ENCODE measurements at places on chromosomes 6 and 20. TPM values are rescaled to one million over a fixed set of nuclear protein-coding genes. Genes with fewer than 3 reads are reported as not detected.

DNA sequence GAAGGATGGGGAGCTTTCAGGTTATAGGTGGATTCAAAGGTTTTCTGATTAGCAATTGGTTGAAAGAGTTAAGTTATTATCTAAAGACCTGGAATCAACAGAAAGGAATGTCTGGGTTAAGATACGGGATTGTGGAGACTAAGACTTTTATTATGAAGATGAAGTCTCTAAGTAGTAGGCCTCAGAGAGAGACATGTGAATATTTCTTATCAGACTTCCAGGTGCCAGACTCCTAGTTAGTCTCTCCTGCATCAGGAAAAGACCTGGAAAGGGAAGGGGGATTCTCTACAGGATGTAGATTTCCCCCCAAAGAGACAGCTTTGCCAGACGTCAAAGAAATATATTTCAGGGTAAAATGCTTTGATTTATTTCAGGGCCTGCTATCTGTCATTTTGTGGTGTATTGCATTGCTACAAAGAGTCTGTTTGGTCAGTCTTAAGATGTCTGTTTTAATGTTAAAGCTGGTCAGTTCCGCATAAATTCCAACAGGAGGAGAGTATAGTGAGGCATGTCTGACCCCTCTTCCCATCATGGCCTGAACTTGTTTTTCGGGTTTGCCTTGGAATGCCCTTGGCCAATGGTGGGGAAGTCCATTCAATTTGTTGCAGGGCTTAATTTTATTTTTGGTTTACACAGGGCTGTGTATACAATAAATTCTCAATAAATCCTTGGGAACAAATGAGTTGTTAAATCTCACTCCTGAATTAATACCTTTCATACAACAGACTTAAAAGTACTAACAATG is 103.4 kb upstream of the RALGAPA2 start:
- H3K27me3 ChIP-seq = no peaks in the 10 kb centered on the region
- H3K4me3 ChIP-seq = no peak overlapping the region
- H3K27ac ChIP-seq = no peak overlapping the region
- no peak for DNase-seq
- H3K4me1 ChIP-seq = no peaks in the 10 kb centered on the region

DNA sequence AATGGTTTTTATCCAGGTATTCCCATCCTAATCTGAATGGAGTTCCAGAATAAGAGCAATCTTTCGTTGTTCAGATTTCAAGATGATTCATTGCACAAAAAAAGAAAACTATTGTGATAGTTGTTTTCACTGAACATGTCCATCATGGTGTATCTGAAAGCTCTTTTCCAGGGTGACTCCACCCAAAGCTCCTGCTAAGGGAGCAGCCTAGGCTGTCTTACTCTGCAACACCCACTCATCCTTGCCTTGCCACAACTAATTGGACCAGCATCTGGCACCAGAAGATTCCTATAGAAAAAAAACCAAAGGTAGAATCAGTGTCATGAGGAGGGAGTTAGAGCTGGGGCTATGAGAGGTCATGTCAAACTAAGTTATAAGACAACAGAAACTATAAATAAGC is 7.9 kb upstream of the SYNCRIP start:
- no peaks in the 10 kb centered on the region for H3K4me1 ChIP-seq
- no peak for DNase-seq
- H3K4me3 ChIP-seq = no peak overlapping the region
- no peak overlapping the region for H3K27ac ChIP-seq

PROKR2 gene
- not detected for total RNA-seq

FAM8A1 gene
- 24.1 TPM for total RNA-seq

ZKSCAN8 gene
- 25.7 TPM for total RNA-seq

DNA sequence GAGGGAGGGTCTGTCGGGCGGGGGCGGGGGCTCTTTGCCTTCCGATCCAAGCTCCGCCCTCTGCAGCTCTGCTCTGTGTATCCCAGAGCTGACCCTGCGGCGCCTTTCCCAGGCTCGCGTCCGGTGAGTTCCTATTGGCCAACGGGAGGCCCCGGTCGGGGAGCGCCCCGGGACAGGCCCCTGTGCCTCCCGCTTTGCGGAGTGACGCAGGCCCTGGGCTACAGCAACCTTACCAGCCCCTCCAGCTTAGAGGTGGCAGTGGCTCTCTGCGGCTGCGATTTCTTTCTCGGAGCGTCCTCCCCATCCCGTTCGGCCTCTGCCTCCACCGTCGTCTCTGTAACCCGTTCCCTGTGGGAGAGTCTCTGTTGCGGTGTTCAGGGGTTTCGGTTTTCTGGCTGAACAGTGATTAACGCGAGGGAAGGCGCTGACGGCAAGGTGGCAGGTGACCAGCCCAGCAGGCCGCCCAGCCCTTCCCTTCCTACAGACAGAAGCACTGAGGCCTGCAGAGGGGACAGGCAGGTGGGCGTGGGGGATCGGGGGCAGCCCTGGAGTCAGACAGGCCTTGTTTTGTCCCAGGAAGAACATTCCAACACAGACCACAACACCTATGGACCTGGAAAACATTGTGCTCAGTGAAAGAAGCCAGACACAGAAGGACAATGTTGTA is 18.1 kb upstream of the CEBPB start:
- DNase-seq = no peak
- no peaks in the 10 kb centered on the region for H3K27me3 ChIP-seq
- no peak overlapping the region for H3K27ac ChIP-seq
- no peaks in the 10 kb centered on the region for H3K4me1 ChIP-seq
- no peaks in the 10 kb centered on the region for H3K36me3 ChIP-seq

DNA sequence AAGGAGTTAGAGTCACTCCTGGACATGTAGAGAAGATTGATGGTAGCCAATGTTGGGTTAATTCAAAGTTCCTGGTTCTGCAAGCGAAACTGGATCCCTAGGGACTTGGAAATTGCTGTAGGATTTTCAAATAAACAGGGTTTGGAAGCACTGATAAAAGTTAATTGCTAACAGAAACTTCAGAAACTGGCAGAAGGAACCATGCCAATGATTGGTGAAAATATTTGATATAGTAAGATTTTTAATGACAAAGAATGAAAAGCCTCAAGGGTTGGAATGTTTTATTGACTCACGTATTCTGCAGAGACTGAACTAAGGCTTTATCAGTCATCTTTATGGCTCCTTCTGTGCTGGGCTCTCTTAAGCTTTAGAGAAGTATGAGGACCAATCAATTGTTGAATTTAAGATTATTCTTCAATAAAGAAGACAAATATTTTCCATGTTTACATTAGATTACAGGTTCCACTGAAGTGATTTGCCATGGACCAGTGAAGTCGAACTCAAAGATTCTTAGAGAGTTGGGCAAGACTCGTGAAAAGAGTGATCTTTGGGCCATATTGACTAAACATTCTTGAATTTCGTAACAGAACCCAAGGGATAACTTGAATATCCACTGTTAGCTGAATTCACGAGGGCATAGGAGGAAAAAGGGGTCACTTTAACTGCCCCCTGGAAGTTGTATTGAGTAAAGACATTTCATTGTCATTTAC is 371.4 kb downstream of the HDGFL1 start:
- H3K27me3 ChIP-seq = no peaks in the 10 kb centered on the region
- H3K36me3 ChIP-seq = no peaks in the 10 kb centered on the region
- H3K4me3 ChIP-seq = no peak overlapping the region

C20orf202 gene
- not detected for total RNA-seq

IDH3B gene
- total RNA-seq = 161 TPM

TRIM40 gene
- total RNA-seq = not detected

- no peak for DNase-seq
- H3K27ac ChIP-seq = no peak overlapping the region
- H3K27me3 ChIP-seq = no peaks in the 10 kb centered on the region
- no peaks in the 10 kb centered on the region for H3K4me1 ChIP-seq
These were observed 28.5 kb downstream of the HAO1 start for GRCh38 chr20:7911586-7912330.

- H3K36me3 ChIP-seq = no peaks in the 10 kb centered on the region
- no peak overlapping the region for H3K4me3 ChIP-seq
- no peak for DNase-seq
- H3K4me1 ChIP-seq = no peaks in the 10 kb centered on the region
- H3K27me3 ChIP-seq = no peaks in the 10 kb centered on the region
These were observed 413.2 kb downstream of the CDH26 start for GRCh38 chr20:60371384-60371783.

DNA sequence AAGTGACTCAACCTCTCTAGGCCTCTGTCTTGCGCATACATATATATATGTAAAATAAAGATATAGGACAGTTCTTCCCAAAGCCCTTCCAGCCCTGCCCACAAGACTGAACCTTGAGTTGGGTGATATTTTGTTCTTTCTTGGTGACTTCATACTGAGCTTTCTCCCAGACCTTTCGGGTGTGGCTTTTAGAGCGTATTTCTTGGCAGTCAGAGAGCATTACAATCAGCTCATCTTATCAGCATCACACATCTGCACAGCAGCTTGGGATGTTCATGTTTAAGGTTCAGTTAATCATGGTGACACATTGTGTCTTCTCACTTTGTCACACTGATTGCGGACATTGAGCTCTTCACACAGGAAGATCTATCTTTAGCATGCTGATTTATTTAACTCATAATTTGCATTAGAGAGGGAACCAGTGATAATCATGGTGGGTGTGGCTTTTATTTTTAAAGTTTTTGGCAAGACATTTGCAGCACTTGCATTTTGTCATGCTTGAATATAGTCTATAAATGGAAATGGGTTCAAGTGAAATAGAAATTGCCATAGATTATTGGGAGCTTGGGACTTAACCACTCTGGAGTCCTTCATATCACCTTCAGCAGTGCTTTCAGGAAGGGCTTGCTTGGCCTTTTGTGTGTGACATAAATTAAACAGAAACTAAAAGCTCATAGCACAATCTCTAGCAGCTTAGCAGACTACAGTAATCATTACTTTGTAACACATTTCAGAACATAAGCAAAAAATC is 8.3 kb downstream of the KIF3B start:
- no peaks in the 10 kb centered on the region for H3K27me3 ChIP-seq
- H3K27ac ChIP-seq = peak overlapping the region; percentile 49
- H3K36me3 ChIP-seq = no peaks in the 10 kb centered on the region
- DNase-seq = no peak
- H3K4me1 ChIP-seq = peaks cover 28% of the 10 kb centered on the region

DNA sequence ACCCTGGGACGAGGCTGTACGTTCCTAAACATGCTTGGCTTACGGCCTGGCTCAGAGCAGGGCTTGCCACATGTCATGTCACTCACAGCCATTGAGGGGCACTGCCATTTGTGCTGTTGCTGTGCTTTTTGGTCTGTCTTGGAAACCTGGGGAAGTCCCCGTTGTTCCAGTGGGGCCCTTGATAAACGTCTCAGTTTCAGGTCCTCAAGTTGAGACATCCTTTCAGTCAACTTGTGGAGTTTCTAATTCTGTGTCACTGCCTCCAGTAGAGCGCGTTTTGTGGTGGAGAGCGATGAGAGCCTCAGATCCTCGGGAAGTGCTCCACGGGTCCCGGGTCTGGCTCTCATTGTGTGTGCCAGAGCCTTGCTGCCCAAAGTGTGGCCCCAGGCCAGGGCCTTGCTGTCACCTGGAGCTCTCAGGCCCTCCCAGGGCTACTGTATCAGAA is 43.0 kb upstream of the CCR6 start:
- peak; percentile 39 for DNase-seq
- no peak overlapping the region for H3K27ac ChIP-seq
- H3K36me3 ChIP-seq = no peaks in the 10 kb centered on the region
- H3K4me3 ChIP-seq = no peak overlapping the region

- DNase-seq = no peak
- no peaks in the 10 kb centered on the region for H3K36me3 ChIP-seq
- no peaks in the 10 kb centered on the region for H3K27me3 ChIP-seq
- H3K27ac ChIP-seq = no peak overlapping the region
- no peak overlapping the region for H3K4me3 ChIP-seq
- no peaks in the 10 kb centered on the region for H3K4me1 ChIP-seq
These were observed 298.5 kb downstream of the BMP7 start for GRCh38 chr20:56967916-56968315.

SLC17A9 gene
- 3.5 TPM for total RNA-seq

- H3K27me3 ChIP-seq = no peaks in the 10 kb centered on the region
These were observed 204.2 kb downstream of the BMP7 start for GRCh38 chr20:57062241-57062640.

DNA sequence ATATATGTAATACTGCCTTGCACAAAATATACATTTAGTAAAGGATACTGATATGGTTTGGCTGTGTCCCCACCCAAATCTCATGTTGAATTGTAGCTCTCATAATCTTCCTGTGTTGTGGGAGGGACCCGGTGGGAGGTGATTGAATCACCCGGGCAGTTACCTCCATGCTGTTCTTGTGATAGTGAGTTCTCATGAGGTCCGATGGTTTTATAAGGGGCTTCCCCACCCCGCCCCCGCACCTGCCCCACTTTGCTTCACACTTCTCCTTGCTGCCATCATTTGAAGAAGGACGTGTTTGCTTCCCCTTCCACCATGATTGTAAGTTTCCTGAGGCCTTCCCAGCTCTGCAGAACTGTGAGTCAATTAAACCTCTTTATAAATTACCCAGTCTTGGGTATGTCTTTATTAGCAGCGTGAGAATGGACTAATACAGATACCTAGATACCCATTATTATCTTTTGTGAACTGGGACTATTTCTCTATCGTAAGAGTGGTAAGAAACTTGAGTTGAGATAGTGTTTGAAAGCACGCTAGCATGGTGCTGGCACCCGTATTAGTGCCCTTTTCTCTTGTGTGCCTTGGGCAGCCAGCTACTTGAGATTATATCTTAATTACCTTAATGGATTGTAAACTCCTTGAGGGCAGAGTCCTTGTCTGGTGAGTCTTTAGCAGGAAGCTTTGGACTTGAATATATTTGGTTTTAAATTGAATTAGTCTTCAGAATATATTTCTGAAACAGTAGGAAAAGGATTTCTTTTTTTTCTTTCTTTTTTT is 25.6 kb downstream of the TOP1 start:
- H3K36me3 ChIP-seq = no peaks in the 10 kb centered on the region
- H3K27me3 ChIP-seq = no peaks in the 10 kb centered on the region
- peaks cover 23% of the 10 kb centered on the region for H3K4me1 ChIP-seq
- H3K27ac ChIP-seq = no peak overlapping the region

GRCh38 chr20:47775039-47775438 is 10.2 kb downstream of the SULF2 start:
- H3K27me3 ChIP-seq = no peaks in the 10 kb centered on the region
- no peaks in the 10 kb centered on the region for H3K4me1 ChIP-seq
- no peaks in the 10 kb centered on the region for H3K36me3 ChIP-seq
- no peak overlapping the region for H3K27ac ChIP-seq

PBX2 gene
- 105 TPM for total RNA-seq

DNA sequence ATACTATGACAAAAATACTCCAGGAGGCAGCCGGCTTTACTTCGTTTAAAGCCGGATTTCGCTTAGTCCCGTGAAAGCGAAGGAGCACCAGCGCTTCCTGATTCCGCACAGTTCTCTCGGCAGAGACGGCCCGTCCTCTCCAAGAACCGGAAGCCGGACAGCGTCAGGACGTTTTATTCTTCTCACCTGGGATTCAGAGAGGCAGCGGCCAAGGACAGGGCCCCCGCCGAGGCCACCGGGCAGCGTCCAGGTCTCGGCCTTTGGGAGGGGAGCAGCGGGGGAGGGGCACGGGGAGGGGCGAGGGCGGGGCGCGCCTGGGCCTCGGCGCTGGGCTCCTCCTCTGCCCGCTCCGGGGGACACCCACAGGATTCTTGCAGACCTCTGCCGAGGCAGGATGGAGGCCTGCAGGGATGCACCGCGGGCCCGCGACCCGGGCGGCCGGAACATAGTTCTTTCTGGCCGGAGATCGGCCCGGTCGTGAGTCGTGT is 2.8 kb upstream of the DIDO1 start:
- H3K36me3 ChIP-seq = no peaks in the 10 kb centered on the region
- H3K4me3 ChIP-seq = peak overlapping the region; percentile 62
- peaks cover 39% of the 10 kb centered on the region for H3K4me1 ChIP-seq
- no peaks in the 10 kb centered on the region for H3K27me3 ChIP-seq
- no peak for DNase-seq

TENT5A gene
- 6.9 TPM for total RNA-seq

- no peak for DNase-seq
- H3K4me1 ChIP-seq = no peaks in the 10 kb centered on the region
- no peaks in the 10 kb centered on the region for H3K27me3 ChIP-seq
- no peak overlapping the region for H3K27ac ChIP-seq
These were observed 15.8 kb upstream of the SERPINB9 start for GRCh38 chr6:2918936-2919335.

DNAH8 gene
- total RNA-seq = 0.03 TPM

SLC44A4 gene
- not detected for total RNA-seq

All from naive thymus-derived CD4-positive, alpha-beta T cell (primary cell).